ENCODE measurements at places on chromosomes 5 and 9.

- DNase-seq = no peak
These were observed 27.9 kb upstream of the SMU1 start for GRCh38 chr9:33104401-33104800.

DNA sequence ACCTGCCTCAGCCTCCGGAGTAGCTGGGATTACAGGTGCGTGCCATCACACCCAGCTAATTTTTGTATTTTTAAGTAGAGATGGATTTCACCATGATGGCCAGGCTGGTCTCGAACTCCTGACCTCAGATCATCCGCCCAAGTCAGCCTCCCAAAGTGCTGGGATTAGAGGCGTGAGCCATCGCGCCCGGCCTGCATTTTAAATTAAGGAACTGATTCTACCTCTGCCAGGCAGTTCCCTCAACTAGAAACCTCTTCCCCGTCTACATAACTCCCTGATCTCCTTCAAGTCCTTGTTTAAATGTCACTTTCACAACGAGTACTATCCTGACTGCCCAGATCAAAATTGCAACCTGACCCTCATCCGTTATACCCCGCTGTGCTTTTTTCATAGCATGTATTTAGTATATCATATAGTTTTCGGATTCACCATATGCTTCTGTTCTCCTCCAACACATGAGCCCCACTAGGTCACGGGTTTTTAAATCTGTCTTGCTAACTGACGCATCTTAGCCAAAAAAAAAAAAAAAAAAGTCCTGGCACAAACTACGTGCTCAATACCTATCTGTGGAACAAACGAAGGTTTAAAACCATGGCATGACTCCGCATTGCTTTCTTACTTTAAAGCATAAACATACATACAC lies 858 bp upstream of the SOWAHA start:
- DNase-seq = no peak

DNA sequence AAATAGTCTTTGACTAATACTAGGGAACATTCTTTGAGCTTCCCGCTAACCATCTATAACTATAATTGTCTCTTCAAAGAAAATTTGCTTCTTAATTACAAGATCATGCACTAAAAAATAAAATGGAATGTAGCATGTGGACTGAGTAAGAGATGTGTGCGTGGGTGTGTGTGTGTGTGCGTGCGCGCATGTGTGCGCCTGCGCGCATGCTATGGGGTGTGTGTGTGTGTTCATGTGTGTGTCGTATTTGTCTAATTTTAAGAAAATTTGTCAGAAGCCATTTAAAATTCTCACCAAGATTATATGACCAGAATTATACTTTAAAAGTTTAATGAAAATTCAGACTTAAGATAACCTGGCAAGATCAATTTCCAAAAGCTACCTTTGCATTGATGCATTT lies 593.0 kb downstream of the ACTL7B start:
- no peak for DNase-seq

DNA sequence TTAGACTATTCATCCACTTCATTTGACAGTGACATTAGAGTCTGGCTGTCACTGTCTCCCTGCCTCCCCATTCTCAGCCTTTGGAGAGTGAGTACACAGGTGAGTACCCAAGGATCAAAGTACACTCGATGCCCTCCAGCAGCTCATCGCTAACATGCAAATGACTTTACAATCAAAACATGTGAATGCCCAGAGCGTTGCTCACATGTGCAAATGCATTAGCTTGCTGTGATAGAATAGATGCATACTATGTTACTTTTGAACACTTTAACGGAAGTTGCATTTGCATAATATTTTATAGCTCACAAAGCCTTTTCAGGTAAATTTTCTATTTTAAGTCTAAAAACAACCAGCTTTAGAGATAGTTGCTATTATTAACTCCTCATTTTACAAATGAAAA lies 107.6 kb downstream of the SYK start:
- no peak for DNase-seq

GRCh38 chr5:45037927-45038326 lies 229.2 kb downstream of the MRPS30 start:
- DNase-seq = no peak

DNA sequence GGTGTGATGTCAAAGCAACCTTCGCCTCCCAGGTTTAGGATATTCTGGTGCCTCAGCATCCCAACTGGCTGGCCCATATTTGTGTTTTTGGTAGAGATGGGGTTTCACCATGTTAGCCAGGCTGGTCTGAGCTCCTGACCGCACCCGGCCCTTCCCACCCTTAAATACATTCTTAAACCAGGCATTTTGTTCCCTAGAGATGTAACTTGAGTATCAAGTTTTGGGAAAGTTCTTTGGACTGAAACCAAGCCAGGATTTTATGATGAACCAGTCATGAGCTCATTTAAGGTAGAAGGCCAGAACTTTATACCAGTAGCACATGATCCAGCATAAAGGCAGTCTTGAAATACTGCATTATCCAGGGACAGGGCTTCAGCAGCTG lies 3.5 kb downstream of the RPL7A start:
- no peak for DNase-seq

Measured in activated T-helper 9 cell treated with anti-CD3 and anti-CD28 coated beads, Interleukin-2, amount 50 U/mL, for 16 hours (primary cell).